Activated CD4-positive, CD25-positive, alpha-beta regulatory T cell (primary cell): ENCODE measurements at places on chromosomes 6 and 20.

DNA sequence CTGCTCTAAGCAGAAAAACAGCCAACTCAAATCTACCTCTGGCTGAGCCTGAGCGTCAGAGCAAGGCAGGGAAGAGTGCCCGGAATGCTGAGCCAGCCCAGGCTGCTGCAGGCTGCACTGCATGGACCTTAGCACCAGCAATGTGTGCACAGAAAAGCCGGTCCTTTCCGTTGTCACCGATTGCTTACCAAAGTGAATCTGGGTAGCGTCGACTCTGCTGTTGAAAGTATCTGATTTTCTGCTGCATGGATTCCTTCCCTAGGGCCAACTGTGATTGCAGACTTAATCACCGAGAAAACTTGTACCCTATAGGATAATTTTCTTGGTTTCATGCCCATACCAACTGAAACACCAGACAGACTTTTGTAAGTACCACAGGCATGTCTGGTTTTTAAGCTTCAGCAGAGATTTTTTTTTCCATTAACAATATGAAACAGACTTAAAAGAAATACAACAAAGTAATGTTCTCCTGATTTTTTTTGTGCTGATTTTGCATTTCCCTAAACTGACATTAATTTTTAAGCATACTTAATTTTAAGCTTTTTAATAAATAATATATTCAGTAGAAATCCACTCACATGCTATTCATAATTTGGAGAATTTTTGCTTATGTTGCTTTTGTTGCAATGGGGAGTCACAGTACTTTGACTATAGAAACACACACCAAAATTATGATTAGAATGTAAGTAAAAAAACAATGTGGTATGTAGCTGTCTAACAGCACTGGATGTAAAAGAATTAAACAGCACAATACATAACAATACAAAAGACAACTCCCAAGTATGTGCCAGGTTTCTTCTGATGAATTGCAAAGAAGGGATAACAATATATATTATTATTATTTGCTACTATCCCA lies 218.0 kb downstream of the THBS2 start:
- no peak for DNase-seq

DNA sequence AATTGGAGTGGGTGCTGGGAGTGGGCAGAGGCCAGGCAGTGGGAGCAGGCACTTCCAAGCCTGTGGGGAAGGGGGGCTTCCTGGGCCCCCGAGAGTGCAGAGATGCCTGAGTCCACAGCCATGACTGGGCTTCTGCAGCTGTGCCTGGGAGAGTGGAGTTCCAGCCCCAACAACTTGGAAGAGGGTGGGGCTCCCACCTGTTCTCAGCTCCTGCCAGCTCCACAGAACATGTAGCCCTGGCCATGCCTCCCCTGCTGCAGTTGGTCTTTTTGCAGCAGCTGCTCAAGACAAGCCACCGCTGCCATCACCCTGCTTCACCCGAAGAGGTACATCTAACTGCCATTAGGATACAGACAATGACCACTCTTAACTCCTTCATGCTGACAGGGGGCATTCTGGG lies 1092.3 kb downstream of the KHDRBS2 start:
- no peak for DNase-seq

DNA sequence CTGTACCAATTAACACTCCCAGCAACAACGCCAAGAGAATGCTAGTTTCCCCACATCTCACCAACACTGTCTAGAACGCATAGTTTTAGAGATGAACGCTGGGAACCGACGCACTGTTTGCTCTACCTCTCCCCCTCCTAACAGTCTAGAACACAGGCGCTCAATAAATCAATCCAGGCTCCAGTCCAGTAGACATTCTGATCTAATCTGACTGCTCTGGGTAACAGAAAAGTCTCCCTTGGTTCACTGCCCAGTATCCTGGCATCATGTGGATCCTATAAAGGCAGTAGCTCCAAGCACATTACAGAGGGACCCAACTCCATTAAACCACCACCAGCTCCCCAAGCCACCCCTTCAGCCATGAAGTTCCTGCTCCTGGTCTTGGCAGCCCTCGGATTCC lies at the start of gene DEFB132:
DEFB132 (plus strand) TSS at position 306 of the 400 bp plus-strand sequence; CDS start at position 361, 55 bp downstream.
- DNase-seq, result no peak

DNA sequence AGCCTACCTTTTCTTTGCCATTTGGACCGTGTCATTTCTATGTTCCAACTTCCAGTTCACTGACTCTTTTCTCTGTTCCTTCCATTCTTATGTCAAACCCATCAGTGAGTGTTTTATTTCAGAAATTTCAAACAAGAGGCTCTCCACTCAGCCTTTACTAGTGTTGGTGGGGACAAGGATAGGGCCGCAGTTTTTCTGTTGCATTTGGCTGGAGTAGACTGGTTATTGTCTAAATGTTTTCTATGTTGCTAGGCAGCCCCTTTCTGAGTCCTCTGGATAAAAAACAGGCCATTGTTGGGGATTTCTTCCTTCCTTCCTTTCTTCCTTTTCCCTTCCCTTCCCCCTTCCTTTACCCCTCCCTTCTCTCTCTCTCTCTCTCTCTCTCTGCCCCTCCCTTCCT lies 288.6 kb downstream of the PRKN start:
- DNase-seq, result no peak

GRCh38 chr20:55067158-55067825 lies 591.9 kb downstream of the DOK5 start:
- no peak for DNase-seq

DNA sequence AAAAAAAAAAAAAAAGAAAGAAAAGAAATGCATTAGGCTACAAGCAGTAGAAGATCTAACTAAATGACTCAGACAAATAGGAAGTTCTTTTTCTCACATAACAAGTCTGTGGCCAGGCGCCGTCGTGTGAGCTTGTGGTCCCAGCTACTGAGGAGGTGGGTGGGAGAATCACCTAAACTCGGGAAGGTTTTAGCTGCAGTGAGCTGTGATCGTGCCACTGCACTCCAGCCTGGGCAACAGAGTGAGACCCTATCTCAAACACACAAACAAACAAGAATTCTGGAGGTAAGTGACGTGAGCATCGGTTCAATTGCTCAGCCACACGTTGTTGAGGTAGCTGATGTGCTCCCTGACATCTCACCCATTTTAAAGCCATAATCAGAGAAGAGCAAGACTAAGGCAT lies 37.9 kb upstream of the SLC23A2 start:
- no peak for DNase-seq

- DNase-seq, result no peak
Observed at GRCh38 chr6:56899311-56899710, 55.6 kb upstream of the BEND6 start.

DNA sequence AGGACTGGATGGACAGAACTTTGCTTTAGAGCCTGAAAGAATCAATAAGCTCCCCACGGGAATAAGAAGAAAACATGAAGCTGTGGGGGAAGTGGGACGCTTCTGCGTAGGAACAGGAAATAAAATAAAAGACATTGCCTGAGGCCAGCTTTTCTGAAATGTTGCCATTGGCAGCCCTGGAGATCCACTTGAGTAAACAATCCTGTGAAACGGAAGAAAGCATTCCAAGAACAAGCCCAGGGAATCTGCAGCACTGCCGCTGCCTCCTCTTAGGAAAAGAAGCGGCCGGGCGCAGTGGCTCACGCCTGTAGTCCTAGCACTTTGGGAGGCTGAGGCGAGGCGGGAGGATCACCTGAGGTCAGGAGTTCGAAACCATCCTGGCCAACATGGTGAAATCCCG lies 182.3 kb upstream of the RALGAPA2 start:
- DNase-seq, result no peak

DNA sequence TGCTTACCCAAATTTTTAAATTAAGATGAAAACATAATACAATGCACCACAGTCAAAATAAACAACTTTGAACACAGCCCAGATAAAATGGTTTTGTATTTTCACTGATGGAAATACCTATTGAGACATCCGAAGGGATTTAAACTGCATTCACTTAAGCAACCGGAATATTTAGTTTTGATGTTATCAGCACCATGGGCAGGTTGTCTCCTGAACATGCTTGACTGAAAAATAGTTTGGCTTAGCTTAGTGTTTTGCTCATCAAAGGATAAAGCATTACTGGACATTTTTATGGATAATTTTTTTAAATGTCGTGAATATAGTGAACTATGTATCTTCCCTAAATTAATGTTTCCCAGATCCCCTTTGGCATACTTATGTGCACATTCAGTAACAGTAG lies 177.5 kb downstream of the GJA1 start:
- DNase-seq, result no peak

DNA sequence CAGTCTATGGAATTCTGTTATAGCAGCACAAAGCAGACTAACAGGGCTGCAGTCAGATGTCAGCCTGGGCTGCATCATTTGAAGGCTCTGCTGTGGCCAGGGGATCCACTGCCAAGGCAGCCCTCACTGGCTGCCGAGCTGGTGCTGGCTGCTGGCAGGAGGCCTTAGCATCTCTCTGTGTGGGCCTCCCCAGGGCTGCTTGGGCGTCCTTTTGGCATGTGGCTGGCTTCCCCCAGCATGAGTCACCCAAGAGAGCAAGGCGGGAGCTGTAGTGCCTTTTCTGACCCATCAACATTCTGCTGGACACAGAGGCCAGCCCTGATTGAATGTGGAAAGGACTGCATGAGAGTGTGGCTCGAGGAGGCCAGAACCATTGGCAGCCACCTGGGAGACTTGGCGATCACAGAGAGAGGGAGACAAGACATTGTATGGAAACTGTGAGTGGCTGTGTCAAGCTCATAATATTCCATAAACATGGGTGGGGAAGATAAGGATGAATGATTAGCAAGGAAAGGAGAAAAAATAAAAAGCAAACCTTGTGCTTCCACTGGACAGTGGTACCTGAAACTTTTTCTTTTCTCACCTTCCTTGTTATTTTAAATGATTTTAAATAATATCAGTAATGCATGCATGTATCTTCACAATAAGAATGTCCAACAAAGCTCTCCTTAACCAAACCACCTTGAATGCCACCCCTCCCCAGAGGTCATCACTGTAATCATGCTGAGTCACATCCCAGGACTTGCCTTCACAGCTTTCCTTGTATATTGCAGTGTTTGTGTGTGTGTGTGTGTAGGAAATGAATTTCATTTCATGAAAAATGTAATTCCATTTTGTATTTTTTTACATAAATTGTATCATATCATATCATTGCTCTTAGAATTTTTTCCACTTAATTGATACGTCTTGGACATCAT lies 55.0 kb upstream of the VSX1 start:
- no peak for DNase-seq

GRCh38 chr6:3526962-3527650 lies 70.3 kb upstream of the SLC22A23 start:
- DNase-seq, result no peak

DNA sequence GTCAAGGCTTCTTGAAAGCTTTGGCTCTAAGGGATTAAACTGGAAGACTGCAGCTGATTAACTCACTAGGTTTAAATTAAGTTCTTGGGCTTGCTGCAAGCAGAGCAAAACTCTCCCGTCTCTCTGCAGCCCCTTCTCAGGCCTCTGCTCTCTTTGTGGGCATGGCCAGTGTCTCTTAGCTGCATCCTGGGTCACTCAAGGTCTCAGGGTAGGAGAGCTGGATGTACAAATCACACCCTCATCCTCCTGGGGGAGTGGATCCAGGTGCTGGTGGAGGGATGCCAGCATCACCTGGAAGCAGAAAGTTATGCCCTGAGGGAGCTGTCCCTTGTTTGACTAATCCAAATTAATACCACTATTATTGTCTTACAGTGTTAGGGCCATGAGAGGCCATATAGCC lies 35.8 kb downstream of the GCM1 start:
- DNase-seq, result no peak

- no peak for DNase-seq
Observed at GRCh38 chr6:41646026-41646795, 7.9 kb downstream of the MDFI start.

GRCh38 chr6:94065707-94066337 lies 646.5 kb upstream of the EPHA7 start:
- DNase-seq, result no peak

- DNase-seq, result no peak
Observed at GRCh38 chr6:38103921-38104320, 284.4 kb downstream of the ZFAND3 start.
